ENCODE measurements at places on chromosomes 16 and 17.

- DNase-seq = no peak
Measured at GRCh38 chr17:32445971-32446370, 1.7 kb downstream of the PSMD11 start.

GRCh38 chr17:66944351-66945146 lies 20.0 kb upstream of the CACNG4 start:
- no peak for DNase-seq

DNA sequence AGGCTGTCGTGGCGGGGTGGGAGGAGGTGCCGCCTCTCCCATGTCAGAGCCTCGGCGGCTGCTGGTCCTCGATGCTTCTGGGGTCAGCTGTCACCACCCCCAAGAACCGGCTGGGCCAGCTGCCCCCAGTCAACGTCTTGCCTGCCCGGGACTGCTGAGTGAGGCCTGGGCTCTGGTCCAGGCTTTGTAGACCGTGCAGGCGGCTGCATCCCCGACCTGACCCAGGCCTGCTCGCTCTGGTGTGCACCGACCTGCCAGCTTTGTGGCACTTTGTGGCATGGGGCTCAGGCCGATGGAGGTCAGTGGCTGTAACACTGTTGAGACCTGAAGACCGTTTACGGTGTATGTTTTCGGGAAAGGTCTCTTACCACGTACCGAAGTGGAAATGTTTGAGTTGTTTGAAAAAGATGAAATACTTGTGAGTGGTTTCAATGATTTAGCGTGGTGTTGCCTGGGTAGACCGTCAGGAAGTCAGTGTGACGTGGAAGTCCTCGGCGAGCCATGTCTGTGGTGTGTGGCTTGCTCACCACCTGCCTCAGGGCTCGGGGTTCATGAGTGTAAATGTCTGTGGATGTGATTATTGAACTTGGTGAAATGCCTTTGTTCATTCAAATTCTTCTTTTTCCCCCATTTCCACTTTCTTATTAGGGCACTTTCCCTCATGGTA lies 53.2 kb upstream of the ZNF750 start:
- peak; percentile 43 for DNase-seq

GRCh38 chr17:3911271-3912053 lies 4.8 kb downstream of the P2RX1 start:
- peak; percentile 96 for DNase-seq

- DNase-seq = no peak
Measured at GRCh38 chr16:87961623-87962022, 10.4 kb downstream of the BANP start.

GRCh38 chr17:55845385-55845784 lies 94.5 kb downstream of the PCTP start:
- no peak for DNase-seq

DNA sequence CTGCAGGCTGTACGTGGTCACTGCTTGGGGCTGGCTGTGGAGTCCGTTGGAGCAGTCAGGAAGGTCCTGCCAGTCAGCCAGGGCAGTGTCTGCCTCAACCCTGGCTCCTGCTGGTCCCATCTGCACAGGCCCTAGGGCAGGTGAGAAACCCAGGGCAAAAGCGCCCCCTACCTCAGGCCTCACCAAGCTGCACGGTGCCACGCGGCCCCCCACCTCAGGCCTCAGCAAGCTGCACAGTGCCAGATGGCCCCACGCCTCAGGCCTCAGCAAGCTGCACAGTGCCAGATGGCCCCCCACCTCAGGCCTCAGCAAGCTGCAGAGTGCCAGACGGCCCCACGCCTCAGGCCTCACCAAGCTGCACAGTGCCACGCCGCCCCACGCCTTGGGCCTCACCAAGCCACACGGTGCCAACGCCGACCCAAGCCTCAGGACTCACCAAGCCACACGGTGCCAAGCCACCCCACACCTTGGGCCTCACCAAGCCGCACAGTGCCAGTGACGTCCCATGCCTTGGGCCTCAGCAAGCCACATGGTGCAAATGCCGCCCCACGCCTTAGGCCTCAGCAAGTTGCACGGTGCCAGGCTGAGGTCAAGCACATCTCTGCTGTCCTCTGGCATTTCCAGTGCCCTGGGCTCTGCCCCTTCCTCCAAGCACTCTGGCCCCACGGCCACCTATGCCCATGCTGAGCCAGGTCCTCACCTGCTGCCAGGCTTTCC lies 5.5 kb downstream of the TMEM204 start:
- no peak for DNase-seq

- DNase-seq = no peak
Measured at GRCh38 chr17:37090941-37091340, 142.2 kb downstream of the AATF start.

DNA sequence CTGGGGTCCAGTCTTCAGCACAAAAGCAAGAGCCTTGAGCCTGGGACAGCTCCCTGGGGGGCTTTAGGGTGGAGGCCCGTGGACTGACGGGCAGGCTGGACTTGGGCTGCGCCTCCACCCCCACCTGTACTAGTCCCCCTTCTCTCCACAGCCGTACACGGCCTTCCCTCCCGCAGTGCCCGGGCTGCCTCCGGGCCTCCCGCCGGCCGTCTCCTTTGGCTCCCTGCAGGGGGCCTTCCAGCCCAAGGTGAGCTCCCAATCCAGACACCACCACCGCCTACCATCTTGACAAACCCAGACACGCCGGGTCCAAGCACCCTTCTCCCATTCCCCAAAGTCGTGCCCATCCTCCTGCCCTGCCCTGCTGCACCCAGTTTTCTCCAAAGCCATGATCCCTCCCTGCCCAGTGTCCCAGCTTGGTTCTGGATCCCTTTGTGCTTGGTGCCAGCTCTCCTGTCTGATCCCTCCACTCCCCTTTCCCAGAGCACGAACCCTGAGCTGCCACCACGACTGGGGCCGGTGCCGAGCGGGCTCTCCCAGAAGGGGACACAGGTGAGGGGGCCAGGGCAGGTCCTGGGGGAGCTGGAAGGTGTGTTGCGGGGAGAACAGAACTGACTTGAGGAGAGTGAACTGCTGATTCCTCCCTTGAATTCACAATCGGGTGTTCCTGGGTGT lies 7.1 kb downstream of the FBRS start:
- no peak for DNase-seq

- DNase-seq = no peak
Measured at GRCh38 chr16:46896314-46896968, 12.3 kb downstream of the GPT2 start.

- no peak for DNase-seq
Measured at GRCh38 chr16:10565167-10565566, 15.2 kb downstream of the EMP2 start.

GRCh38 chr17:6279659-6280058 lies 155.3 kb downstream of the AIPL1 start:
- no peak for DNase-seq

DNA sequence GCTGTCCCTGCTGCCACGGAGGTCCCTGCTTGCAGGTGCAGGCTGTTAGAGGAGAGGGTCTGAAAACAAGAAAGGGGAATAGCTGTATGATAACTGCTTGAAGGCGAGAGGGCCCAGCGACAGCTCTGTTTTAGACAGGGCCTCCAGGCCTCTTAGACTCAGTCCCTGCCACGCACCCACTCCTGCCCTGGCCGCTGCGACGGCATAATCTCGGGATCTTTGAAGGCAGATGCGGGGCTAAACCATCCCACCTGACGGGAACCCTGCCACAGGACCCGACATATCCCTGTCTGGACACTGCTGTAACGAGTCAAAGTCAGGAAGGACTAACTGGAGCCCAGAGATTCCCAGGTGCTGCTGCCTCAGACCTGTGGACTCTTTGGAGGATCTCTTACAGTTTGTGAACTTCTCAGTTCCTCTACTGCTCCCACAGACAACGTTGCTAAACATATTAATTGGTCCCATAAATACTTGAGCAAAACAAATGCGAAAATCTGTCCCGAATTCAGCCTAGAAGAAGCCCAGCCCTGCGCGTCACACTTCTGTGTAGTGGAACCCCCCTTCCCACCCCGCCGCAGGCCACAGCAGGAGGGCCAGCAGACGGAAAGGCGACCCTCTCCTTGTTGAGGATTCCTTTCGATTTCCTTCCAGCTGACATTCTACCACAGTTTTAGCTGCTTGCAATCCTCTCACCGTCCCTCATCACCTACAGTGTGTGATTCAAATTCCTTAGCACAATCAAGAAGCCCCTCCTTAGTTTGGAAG lies 998 bp upstream of the TMEM11 start:
- DNase-seq = peak; percentile 35

DNA sequence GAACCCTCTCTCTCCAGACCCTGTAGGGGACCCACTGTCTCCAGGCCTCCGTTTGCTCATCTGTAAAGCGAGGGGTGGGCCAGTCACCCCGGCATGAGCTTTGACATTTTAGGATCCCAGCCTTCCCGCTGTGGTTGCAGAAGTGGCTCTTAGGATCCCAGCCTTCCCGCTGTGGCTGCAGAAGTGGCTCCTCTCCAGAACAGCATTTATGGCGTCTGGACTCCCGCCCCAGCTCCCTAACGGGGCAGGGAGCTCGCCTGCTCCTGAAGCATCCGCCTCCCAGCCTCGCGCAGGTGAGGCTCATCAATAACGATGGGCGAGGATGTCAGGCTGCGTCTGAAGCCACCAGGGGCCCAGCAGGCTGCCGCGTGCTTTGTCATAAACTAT lies 222.3 kb upstream of the TNRC6C start:
- DNase-seq = no peak

DNA sequence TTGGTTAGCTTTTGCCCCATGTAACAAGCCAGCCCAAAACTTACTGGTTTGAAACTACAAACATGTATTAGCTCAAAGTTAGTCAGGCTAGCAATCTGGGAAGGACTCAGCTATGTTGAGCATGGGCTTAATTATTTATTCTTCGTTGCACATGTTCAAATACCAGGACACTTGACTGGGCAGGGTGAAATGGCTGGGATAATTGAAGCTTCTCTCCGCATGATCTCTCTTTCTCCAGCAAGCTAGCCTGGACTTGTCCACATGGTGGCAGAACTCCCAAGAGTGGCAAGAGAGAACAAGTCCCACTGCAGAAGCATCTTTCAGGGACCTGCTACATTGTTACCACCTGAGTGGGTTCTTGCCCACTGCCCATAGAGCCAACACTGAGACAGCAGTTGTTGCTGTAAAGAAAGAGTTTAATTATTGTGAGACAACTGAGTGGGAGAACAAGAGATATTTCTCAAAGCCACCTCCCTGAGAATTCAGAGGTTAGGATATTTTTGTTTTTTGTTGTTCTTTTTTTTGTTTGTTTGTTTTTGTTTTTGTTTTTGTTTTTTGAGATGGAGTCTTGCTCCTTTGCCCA lies 16.8 kb upstream of the ATF7IP2 start:
- DNase-seq = no peak

DNA sequence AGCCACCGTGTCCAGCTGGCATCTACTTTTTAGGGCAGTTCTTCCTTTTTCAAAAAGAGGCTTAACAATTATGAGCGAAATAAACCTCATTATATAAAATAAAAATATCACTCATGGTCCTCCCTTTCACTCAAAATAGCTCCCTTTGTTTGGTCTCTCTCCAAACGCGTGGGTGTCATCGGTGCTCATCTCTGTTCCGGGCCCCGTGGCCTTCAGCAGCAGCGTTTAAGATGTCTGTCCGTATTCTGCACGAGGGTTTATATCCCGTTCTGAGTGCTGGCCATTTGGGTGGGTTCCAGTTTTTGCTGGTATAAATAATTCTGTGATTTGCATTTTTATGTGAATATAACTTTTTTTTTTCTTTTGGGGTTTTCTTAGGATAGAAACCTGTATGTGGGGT lies 33.4 kb downstream of the PRMT7 start:
- DNase-seq = no peak

- DNase-seq = no peak
Measured at GRCh38 chr16:5459863-5460262, 362.3 kb upstream of the EEF2KMT start.

- no peak for DNase-seq
Measured at GRCh38 chr17:78132084-78132676, 1.6 kb downstream of the TMC8 start.

DNA sequence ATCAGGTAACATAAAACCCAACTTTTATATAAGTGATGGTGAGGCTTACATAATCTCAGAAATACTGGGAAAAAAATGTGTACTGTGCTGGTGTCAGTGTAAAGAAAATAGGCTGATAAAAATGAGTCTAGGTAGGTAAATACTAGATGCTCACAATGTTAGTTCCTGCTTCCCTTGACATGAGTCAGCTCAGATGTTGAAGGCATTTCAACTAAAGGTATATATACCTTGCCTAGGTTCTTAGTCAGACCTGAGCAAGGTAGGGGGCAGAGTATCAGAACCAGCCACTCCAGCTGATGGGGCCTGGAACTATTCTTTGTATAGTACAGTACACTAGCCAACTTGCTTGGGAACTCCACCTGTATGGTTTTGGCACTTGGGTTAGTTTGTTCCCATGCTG lies 51.0 kb upstream of the CA10 start:
- DNase-seq = no peak

DNA sequence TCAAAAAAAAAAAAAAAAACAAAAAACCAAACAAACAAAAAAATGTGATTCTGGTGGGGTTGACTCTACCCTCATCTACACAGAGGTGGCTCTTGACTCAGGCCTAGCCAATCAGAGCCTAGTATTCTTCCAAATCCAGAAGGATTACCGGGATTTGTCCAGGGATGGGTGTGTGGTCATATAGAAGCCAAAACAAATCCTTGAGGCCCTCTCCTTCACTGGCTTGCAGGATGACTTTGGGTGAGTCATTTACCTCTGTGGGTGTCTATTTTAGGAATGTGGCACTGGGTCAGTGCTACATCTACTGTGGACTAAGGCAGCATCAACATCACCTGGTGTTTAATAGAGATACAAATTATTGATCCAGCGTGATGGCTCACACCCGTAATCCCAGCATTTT lies 93.2 kb upstream of the RBBP6 start:
- DNase-seq = no peak

GRCh38 chr16:56600398-56600999 lies 7.9 kb upstream of the MT2A start:
- DNase-seq = peak; percentile 38

DNA sequence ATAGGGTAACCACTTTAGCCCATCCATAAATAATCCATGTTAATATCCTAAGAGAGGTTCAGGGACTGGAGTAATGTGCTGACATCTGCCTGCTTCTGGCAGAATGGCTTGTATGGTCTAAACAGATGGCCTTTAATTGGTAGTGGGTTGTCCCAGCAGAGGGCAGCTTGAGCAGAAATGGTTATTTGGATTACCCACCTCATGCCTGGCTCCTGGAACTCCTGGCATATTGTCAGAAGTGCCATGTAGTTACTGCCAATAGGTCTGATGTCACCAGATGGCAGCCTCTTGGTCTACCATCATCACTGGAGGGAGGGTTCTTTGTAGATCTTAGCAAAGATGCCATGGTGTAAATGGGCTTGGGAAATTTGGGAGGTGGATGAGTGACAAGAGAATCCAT lies 157.5 kb upstream of the SOX9 start:
- no peak for DNase-seq
